ENCODE measurements at places on chromosomes 2 and 18. TPM values are rescaled to one million over a fixed set of nuclear protein-coding genes. Genes with fewer than 3 reads are reported as not detected.

GRCh38 chr2:217755027-217755745 is 247.6 kb downstream of the TNS1 start:
- no peak for DNase-seq

HTR2B gene
- 6.1 TPM for total RNA-seq

DNA sequence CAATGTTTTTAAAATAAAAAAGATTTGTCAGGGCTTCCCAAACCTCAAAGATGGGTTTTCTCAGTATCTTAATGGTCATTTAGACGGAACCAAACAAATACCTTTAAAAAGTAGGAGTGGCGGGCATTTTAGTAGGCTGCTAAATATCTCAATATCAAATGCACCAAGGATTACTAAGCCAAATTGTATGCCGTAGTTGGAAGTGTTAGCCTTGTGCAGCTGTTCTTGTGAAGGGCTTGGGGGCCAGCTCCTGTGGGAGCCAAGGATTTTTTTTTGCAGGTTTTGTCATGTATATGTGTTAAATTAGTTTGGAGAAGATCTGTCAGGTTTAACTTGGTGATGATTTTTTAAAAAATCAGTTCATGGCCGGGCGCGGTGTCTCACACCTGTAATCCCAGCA is 52.1 kb downstream of the ACTR2 start:
- DNase-seq, result no peak

GRCh38 chr18:7196421-7196820 is 34.5 kb upstream of the LRRC30 start:
- DNase-seq, result no peak

FIGLA gene
- total RNA-seq, result not detected
